ENCODE measurements at places on chromosomes 4 and X.

- DNase-seq: no peak
Measured at GRCh38 chrX:144730471-144730870, 516.8 kb upstream of the SPANXN1 start.

DNA sequence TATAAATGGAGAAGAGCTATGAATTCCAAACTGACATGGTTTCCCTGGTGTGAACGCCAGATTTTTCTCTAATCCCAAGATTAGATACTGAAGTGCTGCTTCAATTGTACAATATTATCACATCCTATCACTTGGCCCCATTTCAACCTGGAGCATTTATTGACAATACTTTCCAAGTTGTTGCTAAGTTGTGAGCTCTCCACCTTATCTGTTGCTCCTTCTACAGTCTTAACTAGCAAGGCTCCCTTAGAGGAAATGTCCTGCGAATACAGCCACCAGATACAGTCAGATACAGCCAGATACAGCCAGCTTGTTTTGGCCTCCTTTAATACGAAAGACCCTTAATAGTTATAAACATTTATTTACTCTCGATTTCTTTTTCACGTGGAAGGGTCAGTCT, 466.3 kb upstream of the FAM241A start:
- DNase-seq: no peak

GRCh38 chrX:132406106-132406505, 82.7 kb downstream of the MBNL3 start:
- no peak for DNase-seq

DNA sequence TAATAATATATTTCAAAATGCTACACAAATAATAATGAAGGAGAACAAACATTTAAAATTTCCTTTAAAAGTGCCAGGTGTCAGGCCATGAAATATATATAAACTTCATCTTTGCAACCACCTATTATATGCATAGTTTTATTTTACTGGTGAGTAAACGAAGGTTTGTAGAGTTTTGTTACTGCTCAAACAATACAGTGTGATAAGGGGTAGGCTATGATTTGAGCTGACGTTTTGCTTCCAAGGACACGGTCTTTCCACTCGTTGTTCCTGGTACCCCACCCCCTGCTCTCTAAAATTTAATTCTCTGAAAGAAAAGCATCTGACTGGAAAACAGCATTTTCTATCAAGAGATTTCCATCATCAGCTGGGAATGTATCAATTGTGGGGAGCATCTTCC, 27.2 kb upstream of the GPRIN3 start:
- DNase-seq: no peak

DNA sequence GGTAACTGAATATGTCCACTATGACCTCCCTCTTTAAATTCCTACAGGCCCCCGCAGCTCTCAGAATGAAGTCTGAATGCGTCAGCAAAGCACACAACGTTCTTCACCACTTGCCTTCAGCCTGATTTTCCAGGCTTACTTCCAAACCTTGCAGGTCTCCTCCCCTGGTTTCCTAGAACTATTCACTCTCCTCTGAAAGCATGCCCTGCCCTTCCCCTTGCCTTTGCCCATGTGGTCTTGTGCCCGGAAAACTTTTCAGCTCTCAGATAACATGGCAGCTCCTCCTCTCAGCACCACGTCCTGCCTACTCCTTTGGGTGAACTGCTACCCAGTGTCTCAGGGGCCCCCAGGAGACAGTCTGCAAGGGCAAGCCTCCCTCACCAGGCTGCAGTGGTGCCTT, 268.5 kb upstream of the LDB2 start:
- no peak for DNase-seq

DNA sequence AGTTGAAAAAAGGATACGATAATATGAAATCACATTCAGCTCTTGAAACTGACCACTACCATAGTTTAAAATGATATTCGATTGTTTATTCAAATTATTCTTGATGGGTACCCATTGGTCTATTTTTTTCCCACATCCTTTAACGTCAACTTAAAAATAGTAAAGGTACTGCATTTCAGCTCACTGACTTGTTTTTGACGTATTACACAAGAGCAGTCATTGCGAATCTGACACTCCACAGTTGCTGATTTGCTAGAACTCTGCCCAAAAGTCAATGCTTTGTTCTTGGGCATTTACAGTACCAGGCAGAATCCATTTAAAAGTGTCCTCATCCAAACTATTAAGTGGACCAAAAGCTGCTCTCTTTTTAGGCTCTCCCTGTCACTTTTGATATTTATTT, 1.2 kb upstream of the PDS5A start:
- peak; percentile 25 for DNase-seq

- DNase-seq: no peak
Measured at GRCh38 chrX:133699023-133699728, 283.9 kb upstream of the GPC4 start.

GRCh38 chrX:69357317-69357716, 146.8 kb upstream of the NALF2 start:
- DNase-seq: no peak

- no peak for DNase-seq
Measured at GRCh38 chr4:141797966-141798365, 161.6 kb downstream of the IL15 start.

DNA sequence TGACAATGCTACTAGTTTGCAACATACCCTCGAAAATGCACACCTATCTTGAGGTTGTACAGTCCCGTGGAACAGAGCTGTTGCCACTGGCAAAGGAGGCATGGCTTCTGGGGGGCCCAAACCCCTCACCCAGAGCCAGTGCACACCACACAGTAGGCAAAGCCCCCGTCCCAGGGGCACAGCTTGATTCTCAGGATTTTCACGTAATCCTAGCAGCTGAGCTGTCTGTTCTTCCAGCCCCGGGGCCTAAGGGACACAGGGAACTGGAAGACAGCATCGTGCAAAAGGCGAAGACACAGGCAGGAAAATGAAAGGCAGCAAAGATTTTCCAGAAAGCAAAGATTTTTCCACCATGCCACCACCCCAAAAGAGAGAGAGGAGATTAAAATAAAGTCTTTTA, 77.2 kb downstream of the JAKMIP1 start:
- DNase-seq: no peak

DNA sequence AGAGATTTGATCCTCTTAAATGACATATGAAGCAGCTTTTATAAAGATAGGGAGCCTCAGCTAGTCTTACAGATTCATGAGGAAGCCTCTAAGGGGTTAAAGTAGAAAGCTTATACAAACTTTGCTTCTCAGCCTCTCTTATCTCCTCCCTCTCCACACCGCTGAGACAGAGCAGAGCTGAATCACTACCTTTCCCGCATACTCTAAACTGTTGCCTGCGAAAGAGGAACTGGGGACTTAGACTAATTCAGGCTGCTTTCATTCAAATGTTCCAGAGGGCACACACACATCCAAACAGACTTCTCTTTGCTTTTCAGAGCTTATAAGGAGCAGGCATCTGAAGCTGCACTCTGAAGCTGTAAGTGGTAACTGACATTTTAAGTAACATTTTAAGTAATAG, at the start of gene SERTM2:
Gene SERTM2, plus strand, starts transcription at position 169 of the 400 bp plus-strand sequence. CDS start 7,213 bp downstream, outside the sequence.
- peak; percentile 13 for DNase-seq

DNA sequence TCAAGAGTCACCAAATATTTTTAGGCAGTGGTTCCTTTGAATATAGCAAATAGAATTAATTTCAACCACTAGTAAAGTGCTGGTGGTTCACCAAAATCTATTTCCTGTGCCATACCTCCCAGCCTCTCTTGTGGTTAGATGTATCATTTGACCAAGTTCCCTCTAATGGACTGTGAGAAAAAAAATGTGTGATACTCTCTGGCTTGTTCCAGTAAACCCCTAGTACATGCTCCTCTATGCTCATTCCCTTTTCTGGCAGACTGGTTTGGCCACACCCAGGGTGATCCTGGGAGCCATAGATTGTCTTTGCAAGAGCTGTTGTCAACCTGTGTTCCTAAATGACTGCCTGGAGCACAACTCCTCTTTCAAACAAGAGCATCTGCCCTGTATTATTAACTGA, 109.5 kb downstream of the FRAS1 start:
- DNase-seq: no peak

DNA sequence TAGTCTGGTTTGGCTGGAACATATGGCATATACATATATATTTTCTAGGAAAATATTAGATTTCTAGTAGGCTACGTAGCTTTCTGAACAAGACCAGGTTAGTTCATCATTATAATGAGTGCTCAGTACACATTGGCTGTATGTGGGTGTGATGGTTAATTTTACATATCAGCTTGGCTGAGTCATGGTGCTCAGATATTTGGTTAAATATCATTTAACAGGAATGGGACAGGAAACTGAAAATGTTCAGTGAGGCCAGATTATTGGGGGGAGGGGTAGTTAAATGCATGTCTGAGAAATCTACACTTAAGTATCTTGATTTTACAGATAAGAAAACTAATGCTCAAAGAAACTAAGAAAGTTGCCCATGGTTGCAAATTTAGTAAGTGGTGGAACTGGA, 160.1 kb downstream of the RBMX2 start:
- no peak for DNase-seq

GRCh38 chr4:89109841-89110540, 1.3 kb upstream of the TIGD2 start:
- no peak for DNase-seq

- no peak for DNase-seq
Measured at GRCh38 chrX:38407126-38407525, 54.7 kb downstream of the OTC start.

DNA sequence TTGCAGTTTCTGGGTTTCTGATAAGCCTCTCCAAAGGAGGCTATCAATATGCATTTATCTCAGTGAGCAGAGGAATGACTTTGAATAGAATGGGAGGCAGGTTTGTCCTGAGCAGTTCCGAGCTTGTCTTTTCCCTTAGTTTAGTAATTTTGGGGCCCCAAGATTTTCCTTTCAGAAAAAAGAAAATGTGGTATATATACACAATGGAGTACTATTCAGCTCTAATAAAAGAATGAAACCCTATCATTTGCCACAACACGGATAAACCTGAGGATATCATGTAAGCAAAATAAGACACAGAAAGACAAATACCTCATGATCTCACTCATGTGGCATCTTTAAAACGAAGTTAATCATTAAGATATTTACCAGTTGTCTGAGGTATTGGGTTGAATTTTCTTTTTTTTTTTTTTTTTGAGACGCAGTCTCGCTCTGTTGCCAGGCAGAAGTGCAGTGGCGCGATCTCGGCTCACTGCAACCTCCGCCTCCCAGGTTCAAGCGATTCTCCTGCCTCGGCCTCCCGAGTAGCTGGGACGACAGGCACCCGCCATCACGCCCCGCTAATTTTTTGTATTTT, 540 bp downstream of the ZNF721 start:
- DNase-seq: peak; percentile 44

GRCh38 chr4:47752214-47752613, 85.7 kb downstream of the CORIN start:
- no peak for DNase-seq

DNA sequence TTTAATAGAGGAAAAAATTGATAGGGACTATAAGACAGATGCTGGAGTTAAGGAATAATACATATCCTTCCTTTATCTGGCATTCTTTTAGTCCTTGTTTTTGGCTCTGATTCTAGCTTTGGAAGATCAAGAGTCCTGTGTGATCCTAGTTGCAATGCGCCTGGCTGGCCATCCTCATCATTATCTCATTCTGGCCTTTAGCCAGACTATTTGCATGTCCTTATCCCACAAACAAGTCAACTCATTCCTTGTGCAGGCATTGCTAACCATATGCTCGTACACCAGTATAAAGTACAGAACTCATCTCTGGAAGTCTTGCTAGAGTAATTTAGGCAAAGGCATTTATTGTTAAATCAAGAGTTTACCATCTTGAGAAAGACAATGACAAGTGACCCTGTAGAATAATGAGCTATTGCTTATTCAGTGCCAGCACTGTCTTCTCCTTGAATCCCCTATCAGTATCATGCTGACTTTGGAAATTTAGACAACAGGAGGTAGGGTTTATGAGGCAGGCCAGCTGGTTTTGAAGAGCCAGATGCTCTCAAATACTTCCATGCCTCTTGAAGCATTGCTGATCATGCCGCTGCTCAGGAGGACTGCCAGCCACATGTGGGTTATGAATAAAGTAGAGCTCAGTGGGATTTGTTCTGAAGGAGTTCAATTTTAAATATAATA, 1730.3 kb upstream of the TENM3 start:
- DNase-seq: no peak

DNA sequence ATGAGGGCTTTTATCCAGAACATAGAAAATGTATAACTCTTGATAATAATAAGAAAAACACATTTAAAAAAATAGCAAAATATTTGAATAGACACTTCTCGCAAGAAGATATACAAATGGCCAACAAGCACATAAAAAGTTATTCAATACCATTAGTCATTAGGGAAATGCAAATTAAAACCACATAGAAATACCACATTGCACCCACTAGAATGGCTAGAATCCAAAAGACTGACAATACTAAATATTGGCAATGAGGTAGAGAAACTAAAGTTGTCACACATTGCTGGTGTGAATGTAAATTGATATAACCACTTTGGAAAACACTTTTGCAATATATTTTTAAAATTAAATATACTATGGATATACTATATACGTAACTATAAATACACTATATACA, 754.3 kb upstream of the MAGEB2 start:
- no peak for DNase-seq

DNA sequence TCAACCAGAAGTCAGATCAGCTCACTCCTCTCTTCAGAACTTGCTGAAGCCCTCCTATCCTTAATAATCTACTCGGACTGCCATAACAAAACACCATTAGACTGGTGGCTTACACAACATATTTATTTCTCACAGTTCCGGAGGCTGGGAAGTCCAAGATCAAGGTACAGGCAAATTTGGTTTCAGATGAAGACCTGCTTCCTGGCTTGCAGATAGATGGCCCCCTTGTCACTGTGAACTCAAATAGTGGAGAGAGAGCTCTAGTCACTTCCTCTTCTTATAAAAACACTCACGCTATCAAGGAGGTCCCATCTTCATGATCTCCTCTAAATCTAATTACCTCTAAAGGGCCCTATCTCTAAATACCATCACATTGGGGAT, 125.1 kb downstream of the CAMK2D start:
- peak; percentile 87 for DNase-seq

- no peak for DNase-seq
Measured at GRCh38 chr4:124862261-124862660, 149.7 kb upstream of the ANKRD50 start.

GRCh38 chrX:123625477-123625876, 107.4 kb downstream of the THOC2 start:
- no peak for DNase-seq

DNA sequence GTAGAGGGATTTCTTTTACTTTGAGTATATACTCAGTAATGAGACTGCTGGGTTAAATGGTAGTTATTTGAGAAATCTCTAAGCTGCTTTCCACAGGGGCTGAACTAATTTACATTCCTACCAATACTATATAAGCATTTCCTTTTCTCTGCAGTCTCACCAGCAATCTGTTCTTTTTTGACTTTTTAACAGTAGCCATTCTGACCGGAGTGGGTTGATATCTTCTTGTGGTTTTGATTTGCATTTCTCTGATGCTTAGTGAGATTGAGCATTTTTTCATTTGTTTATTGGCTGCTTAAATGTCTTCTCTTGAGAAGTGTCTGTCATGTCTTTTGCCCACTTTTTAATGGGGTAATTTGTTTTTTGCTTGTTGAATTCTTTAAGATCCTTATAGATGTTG, 43.3 kb downstream of the SPCS3 start:
- peak; percentile 6 for DNase-seq
